Ovary (tissue), 10 donors: ENCODE measurements at places on chromosomes 3 and 15.

GRCh38 chr15:101063212-101063611 is 144.1 kb downstream of the LRRK1 start:
- DNase-seq, result no peak

- DNase-seq, result no peak
These were observed 61.4 kb downstream of the MGLL start for GRCh38 chr3:127760791-127761440.

- no peak for DNase-seq
These were observed 72.9 kb downstream of the ATP8B4 start for GRCh38 chr15:50046159-50046558.

DNA sequence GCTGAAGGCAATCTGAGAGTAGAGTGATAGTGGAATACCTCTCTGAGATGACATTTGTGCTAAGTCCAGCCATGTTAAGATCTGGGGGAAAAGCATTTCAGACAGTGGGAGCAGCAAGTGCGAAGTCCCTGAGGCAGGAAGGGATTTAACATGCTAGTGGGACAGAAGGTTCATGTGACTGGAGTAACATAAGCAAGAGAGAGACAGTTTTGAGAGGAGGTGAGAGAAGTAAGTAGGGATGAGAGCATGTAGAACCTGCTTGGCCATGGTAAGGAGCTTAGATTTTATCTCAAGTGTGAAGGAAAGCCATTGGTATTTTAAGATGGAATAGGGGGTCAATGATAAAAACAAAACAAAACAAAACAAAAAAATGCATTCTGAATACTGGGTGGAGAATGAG is 358.6 kb upstream of the KCNH8 start:
- no peak for DNase-seq

GRCh38 chr3:29144361-29144760 is 136.5 kb upstream of the RBMS3 start:
- DNase-seq, result no peak

GRCh38 chr3:182843478-182843877 is 50.2 kb downstream of the ATP11B start:
- DNase-seq, result no peak

DNA sequence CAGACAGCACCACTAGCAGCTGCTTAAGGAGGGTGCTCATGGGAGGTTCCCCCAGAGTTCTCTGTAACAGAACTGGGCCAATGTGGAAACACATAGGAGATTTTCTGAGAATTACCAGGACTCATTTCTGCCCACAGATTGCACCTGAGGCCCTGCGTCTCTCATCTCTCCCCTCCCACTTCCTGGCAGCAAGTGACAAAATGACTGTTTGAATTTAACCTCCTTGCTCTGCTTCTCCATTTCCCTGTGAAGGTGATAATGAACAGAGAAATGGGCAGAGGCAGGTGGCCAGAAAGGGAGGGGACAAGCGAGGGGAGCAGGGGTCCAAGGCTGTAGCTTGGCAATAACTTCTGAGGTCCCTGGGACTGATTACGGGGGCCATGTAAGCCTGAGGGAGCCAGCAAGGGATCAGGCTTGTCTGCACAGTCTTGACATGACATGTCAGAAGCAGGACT is 8.0 kb downstream of the EPHB1 start:
- DNase-seq, result no peak
